ENCODE measurements at places on chromosomes 12 and 14.

DNA sequence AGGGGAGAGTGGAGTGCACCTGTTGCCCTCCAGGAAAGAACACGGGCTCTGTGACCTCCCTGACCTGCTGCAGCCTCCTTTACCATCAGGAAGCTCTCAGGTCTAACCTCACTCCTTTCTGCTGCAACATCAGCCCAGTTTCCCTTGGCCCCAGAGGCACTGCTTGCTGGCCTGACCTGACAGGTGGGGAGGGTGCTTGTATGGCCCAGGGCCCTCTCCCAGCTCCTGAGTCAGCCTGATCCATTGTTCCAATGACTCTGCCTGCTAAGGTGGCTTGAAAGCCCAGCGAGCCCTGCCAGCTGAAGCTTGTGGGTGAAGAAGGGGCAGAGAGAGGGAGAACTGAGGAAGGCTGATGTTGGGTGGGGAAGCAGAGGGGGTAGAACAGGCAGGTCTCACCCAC, 13.2 kb upstream of the KRT78 start:
- DNase-seq, result no peak

- DNase-seq, result no peak
Measured at GRCh38 chr14:102945346-102946130, 23.1 kb downstream of the AMN start.

GRCh38 chr12:49907352-49907751, 3.7 kb upstream of the FAIM2 start:
- DNase-seq, result no peak

- DNase-seq, result no peak
Measured at GRCh38 chr12:6632026-6632983, 3.5 kb downstream of the LPAR5 start.

DNA sequence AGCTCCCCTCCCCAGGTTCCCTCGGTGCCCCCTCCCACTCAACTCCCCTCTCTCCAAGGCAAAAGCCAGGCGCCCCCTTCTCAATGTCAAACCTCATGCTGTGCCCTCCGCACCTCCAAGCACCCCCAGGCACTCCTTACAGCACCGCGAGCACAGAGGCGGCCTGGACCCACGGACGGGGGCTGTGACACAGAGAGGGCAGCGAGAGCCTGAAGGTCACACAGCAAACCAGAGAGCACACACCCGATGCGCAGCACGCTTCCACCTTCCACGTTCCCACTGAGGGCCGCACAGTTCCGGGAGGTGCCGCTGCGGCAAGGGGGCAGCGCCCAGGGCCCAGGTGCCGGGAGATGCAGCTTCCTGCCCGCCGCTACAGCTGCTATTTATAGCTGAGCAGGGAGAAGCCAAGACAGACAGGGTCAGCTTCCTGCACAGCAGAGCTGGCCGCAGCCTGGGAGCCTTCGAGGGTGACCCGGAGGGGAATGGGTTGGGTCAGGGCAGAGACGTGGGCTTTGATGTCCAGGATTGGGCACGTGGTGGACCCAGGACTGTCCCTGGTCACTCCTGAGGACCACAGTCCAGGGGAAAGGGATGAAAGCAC, 12.9 kb downstream of the NCOR2 start:
- DNase-seq, result no peak

DNA sequence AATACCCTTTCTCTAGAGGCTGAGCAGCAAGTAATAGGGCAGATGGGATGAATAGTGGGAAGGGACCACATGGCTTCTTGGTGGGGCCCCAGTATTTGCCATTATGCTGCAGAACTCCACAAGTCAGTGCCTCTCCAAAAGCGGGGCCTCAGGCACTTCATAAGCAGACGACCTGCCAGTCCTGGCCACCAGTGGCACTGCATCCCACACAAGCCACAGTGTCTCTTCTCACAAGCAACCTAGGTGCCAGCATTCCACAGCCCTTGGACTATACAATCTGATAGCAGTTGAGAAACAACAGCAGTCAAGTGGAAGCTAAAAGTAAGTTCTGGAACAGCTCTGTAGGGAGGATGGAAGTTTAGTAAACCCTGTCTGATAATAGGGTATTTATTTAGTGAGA, 4.2 kb upstream of the SLC8A3 start:
- DNase-seq, result no peak

GRCh38 chr12:6211421-6211869, 11.2 kb downstream of the CD9 start:
- peak; percentile 38 for DNase-seq

- DNase-seq, result no peak
Measured at GRCh38 chr12:49902399-49903350, 1.0 kb downstream of the FAIM2 start.

- no peak for DNase-seq
Measured at GRCh38 chr12:128619263-128619662, 204.5 kb downstream of the SLC15A4 start.

All from kidney glomerular epithelial cell (primary cell).